ENCODE measurements at places on chromosomes 12 and 14. TPM values are rescaled to one million over a fixed set of nuclear protein-coding genes. Genes with fewer than 3 reads are reported as not detected.

AHNAK2 gene
- 2.6 TPM for total RNA-seq

DEGS2 gene
- 2.1 TPM for total RNA-seq

IKBIP gene
- 21.0 TPM for total RNA-seq

CMTM5 gene
- total RNA-seq, result not detected

CLBA1 gene
- 9.0 TPM for total RNA-seq

DNA sequence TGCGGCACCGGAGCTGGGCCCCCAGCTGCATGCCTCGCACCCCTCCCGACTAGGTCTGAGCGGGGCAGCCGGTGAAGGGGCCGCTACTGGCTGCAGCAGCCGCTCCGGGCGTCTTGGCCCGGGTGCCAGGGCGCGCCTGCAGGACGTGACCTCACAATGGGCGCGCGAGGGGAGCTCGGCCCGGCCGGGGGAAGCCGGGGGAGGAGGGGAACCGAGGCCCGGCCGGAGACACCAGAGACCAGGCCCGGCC lies 353 bp downstream of the BAG5 start:
- DNase-seq, result no peak

GRCh38 chr14:68135566-68135965 lies 316.0 kb downstream of the RAD51B start:
- no peak for DNase-seq

DNA sequence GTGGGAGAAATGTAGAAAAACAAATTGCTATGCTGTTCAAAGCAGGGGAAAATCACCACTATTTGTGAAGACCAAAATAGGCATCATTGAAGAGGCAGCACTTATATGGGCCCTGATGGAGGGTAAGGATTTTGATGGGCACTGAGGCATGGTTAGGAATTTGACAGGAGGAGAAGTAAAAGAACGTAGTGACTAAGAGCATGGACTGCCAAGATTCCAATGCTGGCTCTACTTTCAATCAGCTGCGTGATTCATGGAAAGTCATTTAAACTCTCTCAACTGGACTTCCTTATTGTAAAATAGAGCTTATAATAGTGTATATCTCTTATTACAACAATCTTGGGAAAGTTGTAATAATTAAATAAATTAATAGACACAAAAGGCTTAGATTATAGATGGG lies 267.7 kb upstream of the G2E3 start:
- no peak for DNase-seq

GRCh38 chr12:15274561-15274967 lies 47.7 kb upstream of the PTPRO start:
- no peak for DNase-seq

GRCh38 chr14:56630707-56631106 lies 51.1 kb downstream of the TMEM260 start:
- no peak for DNase-seq

DNA sequence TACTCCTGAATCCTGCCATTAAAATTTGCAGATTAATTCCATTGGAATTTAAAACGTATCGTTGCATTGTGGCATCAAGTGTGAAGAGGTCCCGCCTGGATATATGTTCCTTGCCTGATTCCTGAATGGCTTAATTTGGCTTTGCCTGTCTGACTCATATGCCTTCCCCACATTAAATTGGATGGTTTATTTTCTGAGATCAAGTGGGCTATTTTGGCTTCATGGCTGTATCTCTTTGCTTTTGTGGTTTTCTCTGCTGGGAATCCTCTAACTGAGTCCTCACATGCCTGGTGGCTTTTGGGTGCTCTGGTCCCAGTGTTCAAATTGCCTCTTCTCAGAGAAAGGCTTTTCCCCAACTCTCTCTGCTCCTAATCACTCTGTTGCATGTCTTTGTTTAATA lies 127.9 kb upstream of the DYRK2 start:
- DNase-seq, result no peak

- no peak for DNase-seq
Observed at GRCh38 chr12:54870617-54871016, 16.3 kb downstream of the MUCL1 start.

GRCh38 chr12:113445544-113446171 lies 23.5 kb downstream of the SDSL start:
- no peak for DNase-seq

DNA sequence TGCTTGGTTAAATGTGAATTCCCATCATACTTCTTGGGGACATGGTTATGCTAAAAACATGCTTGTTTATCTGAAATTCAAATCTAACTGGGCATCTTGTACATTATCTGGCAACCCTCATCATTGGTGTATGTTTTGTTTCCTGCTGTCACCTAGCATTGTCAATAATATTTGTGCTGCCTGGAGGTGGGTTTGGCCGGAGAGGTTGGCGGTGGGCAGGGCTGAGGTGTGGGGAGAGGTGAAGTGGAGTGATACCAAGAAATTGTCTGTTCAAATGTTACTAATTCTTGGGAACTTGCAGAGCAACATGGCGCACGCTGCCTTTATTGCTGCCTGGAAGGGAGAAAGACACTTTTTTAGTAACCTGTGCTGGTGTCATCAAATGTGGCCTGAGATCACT lies 280.5 kb downstream of the VRK1 start:
- no peak for DNase-seq

DNA sequence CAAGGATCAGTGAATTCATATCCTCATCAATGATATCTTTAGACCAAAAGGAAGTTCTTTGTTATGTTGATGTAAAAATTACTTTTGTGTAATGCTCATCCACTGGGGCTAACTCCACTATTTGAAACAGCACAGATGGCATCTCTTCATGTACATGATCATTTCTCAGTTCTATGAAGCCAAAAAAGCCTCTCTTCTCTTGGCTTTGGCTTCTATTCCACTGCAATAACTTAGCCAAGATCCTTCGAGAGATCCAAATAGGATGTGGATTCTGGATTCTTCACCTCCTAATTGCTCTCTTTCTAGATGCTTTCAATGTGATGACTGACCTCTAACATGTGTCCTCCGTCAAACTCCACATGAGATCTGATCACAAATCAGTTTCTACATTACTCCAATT lies 851.2 kb downstream of the GALC start:
- DNase-seq, result no peak

- no peak for DNase-seq
Observed at GRCh38 chr12:9319044-9319841, 111.0 kb upstream of the PZP start.

DNA sequence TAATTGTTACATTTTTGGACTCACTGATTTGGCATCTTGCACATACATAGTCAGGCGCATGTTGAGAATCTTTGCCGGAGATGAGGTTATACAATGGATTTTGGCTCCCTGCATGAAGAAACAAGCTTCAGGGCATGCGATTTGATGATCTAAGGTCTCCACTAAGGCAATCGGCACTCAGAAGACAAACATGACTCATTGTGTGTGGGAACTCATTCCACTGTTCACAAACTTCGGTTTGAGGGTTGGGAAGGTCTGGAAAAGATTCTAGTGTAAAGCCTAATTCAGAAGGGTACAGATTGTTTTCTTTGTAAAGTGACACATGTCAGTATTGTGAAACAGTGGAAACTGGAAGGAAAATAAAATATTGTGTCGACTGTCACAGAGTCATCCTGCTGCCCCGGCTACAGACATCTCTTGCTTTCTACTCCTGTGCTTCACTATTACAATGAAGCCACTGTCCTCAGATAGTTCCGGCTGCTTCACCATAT lies 192.6 kb upstream of the HMGA2 start:
- no peak for DNase-seq

DNA sequence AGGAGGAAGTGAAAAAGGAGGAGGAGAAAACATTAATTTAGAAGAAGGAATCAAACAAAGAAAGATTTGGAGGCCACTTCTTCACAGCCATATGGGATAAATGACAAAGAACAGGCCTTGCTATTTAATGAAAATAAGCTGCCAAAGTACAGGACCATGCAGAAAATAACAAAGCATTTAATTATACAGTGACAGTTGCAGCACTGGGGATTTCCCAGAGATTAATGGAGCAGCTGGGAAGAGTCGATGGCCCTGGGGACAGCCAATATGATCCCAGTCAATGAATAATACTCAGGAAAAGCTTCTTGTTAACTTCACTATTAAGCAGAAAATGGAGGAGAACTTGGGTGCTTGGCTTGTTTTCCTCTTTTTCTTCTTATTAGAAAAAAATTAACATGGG lies 34.6 kb downstream of the RERG start:
- DNase-seq, result no peak

DNA sequence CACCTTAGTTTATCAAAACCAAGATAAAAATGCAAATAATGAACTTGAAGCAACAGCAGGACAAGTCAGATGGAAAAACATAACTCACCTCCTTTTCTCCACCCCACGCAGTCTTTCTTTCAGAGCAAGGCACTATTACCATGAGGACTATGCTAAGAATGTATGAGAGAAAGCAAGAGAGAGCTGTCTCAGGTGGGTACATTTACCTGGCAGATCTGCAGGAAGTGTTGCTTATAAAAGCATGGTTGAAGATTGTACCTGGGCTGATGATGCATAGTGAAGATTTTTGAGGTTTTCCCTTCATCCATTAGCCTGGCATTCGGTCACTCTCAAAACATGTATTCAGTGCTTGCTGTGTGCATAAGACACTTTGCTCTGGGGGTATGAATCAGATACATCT lies 68.8 kb upstream of the IFNG-AS1 start:
- DNase-seq, result no peak

- no peak for DNase-seq
Observed at GRCh38 chr12:115973968-115974724, 303.3 kb downstream of the MED13L start.

DNA sequence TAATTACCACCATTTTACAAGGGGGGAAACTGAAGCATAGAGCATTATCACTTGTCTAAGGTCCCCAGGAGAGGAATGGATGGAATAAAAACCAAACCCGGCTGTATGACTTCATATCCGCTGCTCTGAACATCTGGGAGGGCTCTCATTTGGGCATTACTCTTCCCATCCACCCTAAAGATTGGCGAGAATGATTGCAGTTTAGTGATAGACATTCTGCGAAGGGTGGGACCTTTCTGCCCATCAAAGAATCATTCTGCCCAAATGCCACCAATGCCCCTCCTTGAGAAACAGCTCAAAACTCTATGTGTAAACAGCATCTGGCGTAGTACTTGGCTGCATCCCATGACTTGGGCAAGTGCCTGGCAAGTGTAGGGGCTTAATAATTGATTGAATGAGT lies 11.6 kb downstream of the CHST11 start:
- no peak for DNase-seq

GRCh38 chr12:92028441-92028709 lies 117.3 kb downstream of the BTG1 start:
- DNase-seq, result no peak

DNA sequence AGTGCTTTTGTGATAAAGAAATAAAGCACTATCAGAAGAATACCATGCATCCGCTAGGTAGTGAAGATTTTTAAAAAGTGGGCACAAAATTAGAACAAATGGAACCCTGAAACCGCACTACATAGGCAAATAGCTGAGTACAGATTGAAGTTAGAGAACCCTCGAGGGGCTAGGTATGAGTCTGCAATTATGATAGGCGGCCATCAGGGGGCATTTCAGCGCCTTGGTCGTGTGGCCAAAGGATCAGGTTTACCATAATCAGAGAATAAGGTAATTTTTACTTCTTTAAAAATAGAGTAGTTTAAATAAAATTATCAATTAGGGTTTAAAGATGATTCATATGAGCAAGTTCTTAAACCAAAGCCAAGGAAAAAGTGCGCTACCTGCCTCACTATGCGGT lies 129.8 kb downstream of the TMX1 start:
- DNase-seq, result no peak

GRCh38 chr14:88871429-88871828 lies 47.0 kb downstream of the TTC8 start:
- DNase-seq, result no peak

GRCh38 chr12:51242876-51243275 lies 4.2 kb downstream of the DAZAP2 start:
- no peak for DNase-seq

DNA sequence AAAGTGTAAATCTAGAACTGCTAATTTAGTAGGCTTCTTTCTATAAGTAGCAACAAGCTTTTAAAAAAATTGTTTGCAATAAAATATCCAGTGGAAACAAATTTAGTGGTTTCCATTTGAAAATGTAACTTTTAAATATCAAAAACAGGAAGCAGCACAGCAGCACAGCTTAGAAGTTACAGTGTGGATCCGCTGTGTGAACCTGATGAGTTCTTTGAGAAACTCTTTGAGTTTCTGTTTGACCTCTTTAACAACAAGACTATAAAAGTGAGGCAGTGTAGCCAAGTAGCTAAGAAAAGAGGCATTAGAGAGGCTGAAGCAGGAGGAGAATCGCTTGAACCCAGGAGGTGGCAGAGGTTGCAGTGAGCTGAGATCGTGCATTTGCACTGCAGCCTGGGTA lies 178.3 kb downstream of the NAV3 start:
- DNase-seq, result no peak

GRCh38 chr12:99154216-99154982 lies 493.2 kb upstream of the GARIN6 start:
- peak; percentile 62 for DNase-seq

GRCh38 chr14:53953828-53954550 lies 2.6 kb downstream of the BMP4 start:
- DNase-seq, result peak; percentile 59

DNA sequence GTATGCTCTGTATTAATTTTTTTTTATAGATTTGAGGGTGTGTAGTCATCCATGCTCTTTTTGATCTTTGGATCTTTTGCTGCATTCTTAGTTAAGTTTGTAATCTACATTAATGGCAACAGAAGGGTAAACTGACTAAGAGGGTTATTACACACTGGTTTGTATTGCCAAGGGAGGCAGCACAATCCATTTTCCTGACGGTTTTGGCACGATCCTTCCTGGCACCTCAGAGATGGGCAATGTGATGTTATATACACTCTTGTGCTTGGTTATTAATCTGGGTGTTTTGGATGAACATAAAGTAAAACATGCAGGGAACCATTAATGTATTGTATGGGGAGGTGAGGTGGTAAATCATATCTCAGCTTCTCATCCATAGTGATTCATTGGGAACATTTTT lies 98.8 kb upstream of the SLC38A2 start:
- no peak for DNase-seq

- DNase-seq, result peak; percentile 97
Observed at GRCh38 chr12:13255792-13256691, 59.5 kb downstream of the EMP1 start.

DNA sequence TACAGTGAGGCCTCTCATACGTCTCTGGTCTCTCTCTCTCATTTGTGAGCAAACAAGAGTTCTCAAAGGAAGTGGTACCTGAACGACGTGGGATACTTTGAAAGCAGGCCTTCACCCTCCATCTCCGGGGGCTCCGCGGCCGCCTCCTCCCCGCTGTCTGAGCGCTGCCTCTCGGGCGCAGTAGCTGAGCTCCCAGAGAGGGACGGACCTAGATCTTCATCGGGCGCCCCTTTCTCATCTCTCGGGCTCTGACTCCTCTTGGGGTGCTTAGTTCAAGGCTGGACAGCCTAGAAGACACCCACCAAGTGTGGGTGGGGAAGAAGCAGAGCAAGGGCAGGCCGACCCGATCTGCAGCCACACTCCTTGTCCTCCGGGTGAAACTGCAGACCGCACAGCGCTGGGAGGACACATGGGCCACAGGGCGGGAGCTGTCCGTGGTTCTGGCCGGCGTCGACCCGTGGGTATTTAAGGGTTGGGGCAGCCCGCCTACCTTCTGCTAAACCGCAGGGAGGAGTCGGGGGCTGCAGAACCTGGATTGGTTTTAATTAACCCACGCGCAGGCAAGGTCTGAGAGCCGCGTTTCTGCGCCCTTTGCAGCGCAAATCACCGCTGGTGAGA lies 92.7 kb downstream of the PAH start:
- DNase-seq, result peak; percentile 60

GRCh38 chr14:102225936-102226335 lies 79.0 kb downstream of the MOK start:
- DNase-seq, result no peak

All from mesothelial cell of epicardium (in vitro differentiated cells).